ENCODE measurements at places on chromosomes 2 and 18. TPM values are rescaled to one million over a fixed set of nuclear protein-coding genes. Genes with fewer than 3 reads are reported as not detected.

- DNase-seq, result no peak
Measured at GRCh38 chr2:203579730-203580129, 44.6 kb upstream of the RAPH1 start.

DNA sequence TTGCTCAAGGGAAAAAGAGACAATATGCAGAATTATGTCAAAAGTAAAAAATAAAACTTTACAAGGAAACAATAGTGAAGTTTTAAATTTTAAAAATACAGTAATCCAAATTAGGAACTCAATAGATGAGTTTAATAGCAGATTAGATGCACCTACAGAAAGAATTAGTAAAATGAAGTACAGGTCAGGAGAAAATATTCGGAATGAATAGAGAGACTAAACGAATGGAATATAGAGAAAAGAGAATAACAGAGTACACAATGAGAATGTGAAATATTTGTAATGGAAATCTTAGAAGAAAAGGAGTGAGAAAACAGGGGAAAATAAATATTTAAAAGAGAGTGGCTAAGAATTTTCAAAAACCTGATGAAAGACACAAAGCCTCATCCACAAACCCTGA, 275.7 kb upstream of the MMADHC start:
- DNase-seq, result no peak

- no peak for DNase-seq
Measured at GRCh38 chr18:67726882-67727281, 210.4 kb upstream of the DSEL start.

DNA sequence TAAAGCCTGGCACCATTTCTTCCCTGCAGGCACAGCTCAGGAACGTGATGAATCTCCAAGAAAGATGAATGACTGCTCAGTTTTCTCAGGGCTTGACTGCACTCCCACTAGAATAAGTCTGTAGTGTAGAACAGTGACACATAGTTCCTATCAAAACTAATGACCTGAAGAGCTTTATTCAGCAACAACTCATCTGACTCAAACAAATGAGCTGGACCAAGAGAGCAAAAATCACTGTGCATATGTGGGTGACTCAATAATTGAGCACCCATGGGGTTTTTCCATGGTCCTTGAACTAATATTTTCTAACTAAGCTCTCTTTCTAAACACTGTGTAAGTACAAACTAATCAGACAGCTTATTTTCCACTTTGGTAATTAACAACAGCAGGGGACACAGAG, 61.1 kb upstream of the XDH start:
- no peak for DNase-seq

DNA sequence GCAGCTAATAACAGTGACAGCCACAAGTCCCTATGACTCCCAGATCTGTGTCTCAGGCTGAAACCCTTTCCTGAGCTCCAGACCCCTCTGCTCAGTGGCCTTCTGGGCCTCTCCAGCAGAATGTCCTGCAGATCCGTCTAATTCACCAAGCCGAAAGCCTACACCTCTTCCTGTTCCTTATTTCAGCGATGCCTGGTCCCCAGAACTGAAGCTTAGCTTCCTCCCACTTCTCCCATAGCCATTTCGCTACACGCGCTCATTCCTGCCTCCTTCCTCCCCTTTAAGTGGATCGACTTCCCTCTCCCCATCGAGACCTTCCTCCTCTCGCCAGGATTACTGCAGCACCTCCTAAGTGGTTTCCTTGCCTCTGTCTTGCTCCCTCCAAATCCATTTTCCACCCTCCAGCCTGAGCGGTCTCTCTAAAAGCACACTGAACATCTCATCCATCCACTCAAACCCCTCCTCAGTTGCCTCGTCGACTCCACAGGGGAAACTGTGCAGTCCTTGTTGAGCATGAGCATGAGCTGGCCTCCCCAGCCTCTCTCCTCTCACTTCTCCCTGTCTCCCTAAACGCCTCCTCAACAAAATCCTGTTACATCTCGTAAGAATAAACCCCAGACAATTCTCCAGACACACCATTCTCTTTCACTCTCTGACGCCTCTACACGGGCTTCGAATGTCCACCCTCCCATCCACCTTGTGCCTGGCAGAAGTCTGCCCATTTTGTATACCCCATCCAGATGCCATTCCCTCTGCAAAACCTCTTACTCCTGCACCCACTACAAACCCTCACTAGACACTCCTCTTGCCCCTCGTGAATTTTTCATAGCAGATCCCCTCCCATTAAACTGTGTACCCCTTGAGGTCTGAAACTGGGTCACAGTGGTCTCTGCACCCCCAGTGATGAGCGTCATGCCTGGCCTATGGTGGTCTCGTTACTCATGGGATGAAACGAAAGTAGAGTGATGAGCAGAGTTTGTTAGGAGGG, 232.6 kb downstream of the ATAD2B start:
- no peak for DNase-seq

HRH4 gene
- total RNA-seq, result not detected

MYCN gene
- 69.1 TPM for total RNA-seq

Data from mesothelial cell of epicardium (in vitro differentiated cells).